ENCODE measurements at places on chromosomes 2 and 18.
A peak's percentile ranks its signal among the peaks of the same experiment; 100 is the strongest.

DNA sequence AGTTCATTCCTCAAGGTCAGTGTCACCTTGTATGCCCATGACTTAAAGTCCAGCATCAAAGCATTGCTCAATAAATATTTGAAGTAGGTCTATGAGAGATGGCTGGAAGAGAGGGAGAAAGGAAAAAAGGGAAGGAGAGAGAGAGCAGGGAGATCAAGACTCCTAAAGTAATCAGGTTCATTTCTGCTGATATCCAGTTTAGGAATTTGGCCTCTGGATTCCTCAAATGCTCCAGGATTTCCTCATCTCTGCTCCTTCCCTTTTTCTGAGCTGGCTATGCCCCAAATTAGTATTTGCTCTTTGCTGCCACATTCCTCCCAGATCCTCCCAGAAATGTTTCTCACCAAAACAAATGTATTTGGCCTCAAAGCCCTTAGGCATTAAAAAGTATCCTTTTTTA, 739.4 kb upstream of the CHAC2 start:
- no peak for DNase-seq

DNA sequence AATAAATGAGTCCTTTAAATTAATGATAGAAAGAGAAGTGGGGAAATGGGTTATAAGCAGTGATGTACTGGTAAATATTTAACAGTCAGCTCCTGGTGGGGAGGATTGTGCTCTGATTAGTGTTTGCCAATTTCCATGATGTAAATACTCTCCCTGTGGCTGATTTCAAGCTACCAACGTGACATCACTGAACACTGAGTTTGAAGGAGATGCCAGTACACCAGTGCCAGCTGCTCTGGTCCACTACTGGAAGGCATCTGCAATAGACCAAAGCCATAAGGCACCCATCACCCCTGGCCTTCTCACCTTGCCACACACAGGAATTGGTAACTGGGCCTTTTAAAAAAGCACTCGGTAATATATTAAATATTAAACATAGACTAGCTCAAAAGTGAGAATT, 77.7 kb downstream of the TGOLN2 start:
- no peak for DNase-seq

GRCh38 chr18:43692099-43692690, 414.9 kb upstream of the SYT4 start:
- no peak for DNase-seq

DNA sequence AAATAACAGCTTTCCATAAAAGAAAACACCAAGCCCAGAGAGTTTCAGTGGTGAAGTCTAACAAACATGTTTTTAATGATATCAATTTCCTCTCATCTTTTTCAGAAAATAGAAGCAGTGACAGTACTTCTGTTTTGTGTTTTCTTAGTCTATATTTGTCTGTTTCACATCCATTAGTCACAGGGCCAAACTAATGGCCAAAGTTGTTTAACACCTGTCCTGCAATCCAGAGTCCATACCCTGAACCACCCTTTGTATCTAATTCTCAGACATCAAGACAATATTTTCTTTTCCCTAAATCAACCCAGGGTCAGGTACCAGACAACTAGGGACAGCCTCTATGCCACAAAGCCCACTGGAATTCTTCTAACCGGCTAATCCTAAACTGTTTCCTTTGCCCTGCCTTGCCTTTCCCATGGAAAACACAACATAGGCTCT, 25.9 kb downstream of the TMSB10 start:
- DNase-seq, result no peak

DNA sequence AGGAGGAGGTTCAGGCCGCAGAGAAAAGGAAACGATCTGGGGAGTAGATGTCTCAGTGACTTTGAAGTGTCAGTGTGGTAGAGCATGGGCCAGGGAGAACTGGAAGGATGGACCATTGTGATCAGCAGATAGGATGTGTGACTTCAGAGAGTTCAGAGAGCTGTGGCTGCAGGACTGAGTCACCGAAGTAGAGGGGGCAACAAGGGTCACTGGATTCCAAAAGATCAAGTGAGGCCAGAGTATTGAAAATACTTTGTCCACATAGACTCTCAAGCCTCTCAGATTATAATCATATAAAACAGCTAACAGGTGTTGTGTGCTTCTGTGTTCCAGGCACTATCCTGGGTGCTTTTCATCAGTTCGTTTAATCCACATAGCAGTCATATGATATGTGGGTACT, 99.4 kb downstream of the CRIM1 start:
- no peak for DNase-seq

DNA sequence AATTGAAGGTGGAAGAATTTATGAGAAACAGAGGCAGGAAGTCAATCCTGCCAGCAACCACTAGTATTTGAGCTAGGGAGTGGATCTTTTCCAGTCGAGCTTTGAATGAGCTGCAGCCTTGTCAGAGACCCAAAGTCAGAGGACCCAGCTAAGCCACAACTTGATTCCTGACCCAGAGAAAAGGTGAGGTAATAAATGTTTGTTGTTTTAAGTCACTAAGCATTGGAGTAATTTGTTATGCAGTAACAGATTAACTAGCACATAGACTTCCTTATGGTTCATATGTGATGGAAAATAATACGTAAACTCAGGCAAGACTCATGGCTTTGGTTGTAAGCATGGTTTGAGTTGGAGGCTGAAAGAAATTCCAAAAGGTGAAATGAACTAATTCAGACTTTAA, 21.6 kb downstream of the EFEMP1 start:
- DNase-seq, result no peak

DNA sequence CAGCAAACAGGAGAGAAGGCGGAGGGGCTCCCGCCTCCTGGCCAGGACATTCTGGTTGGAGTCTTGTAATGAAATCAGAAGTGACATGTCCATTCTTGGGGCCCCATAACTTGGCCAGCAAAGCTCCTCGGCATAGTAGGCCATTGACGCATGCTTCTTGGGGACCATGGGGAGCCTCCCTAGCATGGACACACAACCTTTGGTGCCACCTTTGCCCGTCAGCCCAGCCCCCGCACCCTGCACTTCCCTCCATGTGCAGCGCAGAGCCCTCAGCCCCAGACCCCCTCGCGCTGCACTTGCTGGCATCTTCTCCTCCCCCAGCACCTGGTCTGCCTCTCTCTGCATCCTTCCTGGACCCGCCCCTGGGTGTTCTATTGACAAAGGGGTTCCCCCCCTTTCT, 23.1 kb downstream of the DCDC2C start:
- no peak for DNase-seq

GRCh38 chr2:191831410-191831994, 15.4 kb downstream of the CAVIN2 start:
- DNase-seq, result peak; percentile 26

GRCh38 chr2:154032220-154032619, 160.5 kb downstream of the GALNT13 start:
- no peak for DNase-seq

- DNase-seq, result no peak
Measured at GRCh38 chr2:138959031-138959430, 178.8 kb upstream of the NXPH2 start.
